ENCODE measurements at places on chromosomes 4 and X.

DNA sequence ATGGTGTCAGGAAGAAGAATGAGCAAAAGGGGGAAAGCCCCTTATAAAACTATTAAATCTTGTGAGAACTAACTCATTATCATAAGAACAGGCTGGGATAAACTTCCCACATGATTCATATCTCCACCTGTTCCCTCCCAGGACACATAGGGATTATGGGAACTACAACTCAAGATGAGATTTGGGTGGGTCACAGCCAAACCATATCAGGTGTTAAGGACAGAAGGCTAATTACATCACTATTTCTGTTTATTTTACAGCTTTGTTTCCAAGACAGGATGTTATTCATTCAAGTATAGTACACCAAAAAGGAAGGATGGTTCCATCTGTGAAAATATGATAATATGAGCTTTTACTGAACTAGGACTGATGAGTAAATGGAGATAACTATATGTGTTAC, 63.7 kb upstream of the ARSJ start:
- no peak for DNase-seq

- DNase-seq = no peak
Measured at GRCh38 chrX:78593701-78594100, 65.4 kb downstream of the RTL3 start.

DNA sequence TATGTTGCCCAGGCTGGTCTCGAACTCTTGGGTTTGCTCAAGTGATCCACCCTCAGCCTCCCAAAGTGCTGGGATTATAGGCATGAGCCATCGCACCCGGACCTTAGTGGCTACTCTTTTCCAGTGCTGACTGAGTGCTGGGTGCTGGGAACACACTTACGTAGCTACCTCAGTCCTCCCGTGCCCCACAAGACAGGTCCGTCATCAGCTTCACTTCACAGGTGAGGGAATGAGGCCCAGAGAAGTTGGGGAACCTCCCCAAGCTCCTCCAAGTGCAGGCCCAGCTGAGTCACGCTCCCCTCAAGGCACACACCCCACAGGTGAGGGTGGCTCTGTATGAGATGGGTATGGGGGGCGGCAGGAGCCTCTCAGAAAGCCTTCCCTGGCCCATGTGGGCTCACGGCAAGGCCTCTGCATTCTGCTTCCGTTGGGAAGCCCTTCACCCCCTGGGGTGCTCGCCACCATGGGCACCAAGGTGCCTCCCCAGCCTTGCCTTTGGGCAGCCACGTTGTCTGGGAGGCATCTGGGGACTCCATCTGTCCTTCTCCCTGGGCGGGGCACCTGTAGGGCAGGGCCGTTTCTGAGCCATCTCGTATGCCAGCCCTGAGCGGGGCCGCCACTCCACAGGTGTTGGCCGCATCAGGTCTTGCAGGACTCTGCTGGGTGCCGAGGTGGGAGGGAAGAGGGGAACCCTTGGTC, 28.4 kb downstream of the NSG1 start:
- no peak for DNase-seq

DNA sequence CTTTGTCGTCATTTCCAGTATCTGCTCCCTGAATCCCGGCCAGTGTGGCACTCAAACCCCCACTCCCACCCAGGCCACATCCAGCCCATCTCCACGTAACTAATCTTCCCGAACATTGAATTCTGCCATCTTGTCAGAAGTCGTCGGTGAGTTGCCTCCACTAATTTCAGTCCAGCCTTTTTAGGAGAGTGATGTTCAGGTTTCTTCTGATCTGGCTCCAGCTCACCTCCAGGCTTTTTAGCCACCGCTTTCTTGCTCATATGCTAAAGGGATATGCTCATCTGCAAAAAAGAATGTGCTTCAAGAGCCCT, 1.3 kb downstream of the TMEM165 start:
- DNase-seq = no peak

DNA sequence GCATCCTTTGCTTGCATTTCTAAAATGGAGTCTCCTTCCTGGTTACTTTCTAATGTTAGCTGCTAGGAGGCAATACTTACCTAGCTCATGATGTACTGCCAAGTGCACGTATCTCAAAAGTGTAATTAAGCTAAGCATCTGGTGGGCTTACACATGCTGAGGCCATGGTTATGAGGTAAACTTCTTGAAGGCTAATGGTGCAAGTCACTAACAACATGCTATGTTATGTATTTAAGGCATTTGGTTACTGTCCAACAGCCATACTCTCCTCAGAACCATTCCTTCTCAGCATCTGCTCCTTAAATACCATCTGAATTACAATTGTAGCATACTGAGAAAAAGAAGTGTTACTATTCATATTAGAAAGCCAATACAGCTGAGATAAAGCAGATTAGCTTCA, 318.6 kb upstream of the BMP3 start:
- DNase-seq = no peak

DNA sequence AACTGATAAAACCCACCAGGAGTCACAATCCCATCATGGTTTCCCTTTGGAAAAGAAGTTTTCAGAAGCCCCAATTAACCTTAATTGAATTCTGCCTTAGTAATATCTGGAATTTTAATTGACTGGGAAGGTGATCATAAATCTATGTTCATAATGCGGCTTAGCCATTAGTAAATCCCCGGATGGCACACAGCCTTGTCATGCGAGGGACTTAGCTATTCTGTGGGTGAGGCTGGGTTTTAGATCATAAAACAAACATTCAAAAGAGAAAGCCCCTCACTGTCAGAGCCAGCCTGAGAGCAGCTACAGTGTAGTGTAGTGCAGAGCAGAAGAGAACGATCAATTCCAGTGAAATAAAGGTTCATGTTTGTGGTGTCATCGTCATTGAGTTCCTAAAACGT, 124.0 kb upstream of the NOCT start:
- no peak for DNase-seq

- DNase-seq = no peak
Measured at GRCh38 chr4:137627739-137628460, 95.6 kb upstream of the PCDH18 start.

DNA sequence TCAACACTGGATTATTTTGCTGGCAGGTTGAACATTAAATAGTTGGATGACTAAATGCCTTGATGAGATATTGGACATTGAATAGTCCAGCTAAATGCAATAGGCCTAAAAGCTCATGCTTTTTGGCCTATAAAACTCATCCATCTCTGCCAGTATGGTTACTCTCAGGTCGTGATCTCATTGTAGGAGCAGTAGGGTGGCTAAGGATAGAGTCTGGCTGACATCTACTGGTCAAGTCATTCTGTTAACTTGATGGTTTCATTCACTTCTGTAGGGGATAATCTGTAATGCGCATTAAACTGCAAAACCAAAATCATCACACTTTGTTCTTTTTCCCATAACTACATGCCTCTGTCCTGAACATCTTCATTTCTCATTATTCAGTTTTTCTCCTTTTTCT, 227.0 kb downstream of the DKK2 start:
- no peak for DNase-seq

- no peak for DNase-seq
Measured at GRCh38 chr4:26299254-26299882, 21.4 kb upstream of the RBPJ start.

GRCh38 chr4:17317526-17317925, 194.4 kb downstream of the QDPR start:
- no peak for DNase-seq

DNA sequence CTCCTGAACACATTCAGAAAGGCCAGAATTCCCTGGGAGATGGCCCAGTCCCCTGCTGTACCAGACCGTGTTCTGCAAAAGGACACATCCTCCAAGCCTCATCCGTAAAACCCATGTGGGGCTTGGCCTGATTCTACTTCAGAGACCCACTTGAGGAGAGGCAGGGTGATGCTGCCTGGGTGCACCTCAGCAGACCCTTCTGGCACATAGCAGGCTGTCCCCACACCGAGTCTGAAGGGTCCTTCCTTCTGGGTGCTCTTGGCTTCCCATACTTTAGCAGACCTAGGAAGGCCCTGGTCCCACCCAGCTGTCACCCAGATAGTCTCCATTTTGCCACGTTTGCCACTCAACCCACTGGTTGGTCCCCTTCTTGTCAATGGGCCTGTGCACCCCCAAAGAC, 270.1 kb upstream of the AGTR2 start:
- no peak for DNase-seq

GRCh38 chrX:101347859-101348451, 587 bp downstream of the TIMM8A start:
- DNase-seq = no peak

GRCh38 chr4:116320859-116321258, 764.5 kb downstream of the TRAM1L1 start:
- DNase-seq = no peak

GRCh38 chr4:185429660-185430059, 3.9 kb upstream of the UFSP2 start:
- no peak for DNase-seq

DNA sequence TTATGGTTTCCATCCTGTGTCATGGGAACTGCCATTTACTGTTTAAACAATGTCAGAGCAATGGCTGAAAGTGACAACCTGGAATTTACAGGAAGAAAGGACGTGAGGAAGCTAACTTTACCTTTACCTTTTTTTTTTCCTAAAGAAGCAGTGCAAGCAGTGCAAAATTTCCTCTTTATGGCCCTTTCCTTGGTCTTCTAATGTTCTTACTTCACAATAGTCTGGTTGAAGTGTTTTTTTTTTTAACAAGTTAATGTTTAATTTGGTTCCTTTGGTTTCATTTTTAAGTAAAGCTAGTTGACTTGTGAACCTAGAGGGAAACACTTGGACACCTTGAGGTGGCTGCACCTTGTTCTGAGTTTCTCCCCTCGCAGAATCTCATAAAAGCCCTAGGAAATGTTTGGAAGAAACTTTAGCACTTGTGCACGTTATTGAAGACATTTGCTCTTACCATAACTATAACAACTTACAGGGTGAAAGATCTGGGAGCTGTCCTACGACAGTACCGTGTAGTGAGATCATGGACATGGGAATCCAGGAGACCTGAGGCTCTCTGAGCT, 1.8 kb downstream of the SGMS2 start:
- no peak for DNase-seq

DNA sequence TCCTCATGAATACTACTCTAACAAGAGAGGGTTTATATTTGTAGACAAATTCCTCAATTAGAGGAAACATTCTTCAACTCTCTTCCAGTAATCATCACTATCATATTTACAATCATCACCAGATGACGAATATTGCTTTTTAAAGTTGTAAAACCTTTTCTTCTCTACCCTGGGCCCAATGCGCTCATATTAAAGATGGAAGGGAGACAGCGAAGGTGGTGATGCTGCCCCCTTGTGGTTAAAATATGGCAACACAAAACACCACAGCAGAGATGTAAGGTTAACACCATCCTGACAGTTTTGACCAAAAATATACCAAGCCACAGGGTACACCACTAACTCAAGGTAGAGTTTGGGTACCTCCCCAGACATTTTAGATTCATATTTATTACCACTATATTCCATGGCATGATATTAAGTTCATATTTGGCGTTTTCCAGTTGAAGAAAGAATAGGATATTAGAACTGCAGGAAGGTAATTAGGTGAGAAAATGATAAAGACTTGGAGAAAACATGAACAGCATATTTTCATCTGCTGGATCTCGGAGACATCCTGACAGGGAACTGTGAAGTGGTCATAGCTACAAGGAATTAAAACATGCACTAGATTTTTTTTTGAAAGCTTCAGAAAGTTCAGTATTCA, 72.8 kb downstream of the SLC9A7 start:
- DNase-seq = no peak

- no peak for DNase-seq
Measured at GRCh38 chr4:82017680-82018079, 356.1 kb downstream of the HNRNPD start.

DNA sequence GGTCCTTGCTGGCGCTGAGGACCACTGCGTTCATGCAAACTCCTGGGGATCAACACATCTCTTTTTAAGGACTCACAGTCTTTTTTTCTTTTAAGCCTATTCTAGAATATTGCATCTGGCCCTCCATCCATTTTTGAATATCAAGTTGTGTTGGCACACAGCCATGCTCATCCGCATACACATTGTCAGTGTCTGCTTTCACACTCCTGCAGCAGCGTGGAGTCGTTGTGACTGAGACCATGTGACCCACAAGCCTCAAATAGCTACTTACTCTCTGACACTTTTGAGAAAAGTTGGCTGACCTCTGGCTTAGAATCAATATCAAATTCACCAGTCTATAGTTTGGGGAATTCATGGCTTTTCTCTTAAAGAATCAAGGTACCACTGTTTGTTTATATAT, 191.8 kb upstream of the S100G start:
- no peak for DNase-seq

DNA sequence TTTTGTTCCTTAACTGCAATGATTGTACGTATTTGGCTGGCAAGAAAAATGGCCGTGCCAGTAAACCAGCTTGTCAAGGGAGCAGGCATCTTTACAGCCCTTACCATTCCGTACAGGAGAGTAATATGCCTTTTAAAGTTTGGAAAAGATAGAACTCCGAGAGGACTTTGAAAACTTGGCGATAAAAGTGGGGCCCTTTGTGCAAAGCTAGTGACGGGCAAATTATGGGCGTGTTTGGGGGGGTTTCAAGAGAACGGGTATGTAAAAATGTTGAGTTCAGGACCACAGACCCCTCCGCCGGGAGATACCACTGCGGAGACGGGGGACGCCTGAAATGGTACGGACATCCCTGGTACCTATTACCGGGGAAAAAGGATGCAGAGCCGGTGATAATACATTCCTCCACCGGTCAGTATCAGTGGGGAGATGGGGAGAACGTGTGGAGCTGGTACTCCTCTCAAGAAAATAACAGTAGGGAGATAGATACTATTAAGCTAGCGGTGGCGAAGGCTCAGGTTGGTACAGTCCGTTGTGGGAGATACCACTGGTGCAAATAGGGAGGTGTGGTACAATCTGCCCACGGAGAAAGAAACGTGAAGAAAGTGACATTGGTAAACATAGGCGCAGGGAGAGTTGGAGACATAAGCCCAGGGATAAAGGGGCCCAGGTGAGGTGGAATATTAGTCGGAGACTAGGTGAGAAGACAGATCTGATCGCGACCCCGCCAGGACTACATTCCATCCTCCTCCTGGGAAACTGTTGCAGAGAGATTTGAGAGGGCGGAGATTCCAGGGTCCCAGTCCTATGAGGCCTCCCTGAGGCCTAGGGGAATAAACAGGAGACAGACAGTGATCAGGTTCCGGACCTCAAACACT, 14.5 kb downstream of the SPACA5 start:
- DNase-seq = no peak

DNA sequence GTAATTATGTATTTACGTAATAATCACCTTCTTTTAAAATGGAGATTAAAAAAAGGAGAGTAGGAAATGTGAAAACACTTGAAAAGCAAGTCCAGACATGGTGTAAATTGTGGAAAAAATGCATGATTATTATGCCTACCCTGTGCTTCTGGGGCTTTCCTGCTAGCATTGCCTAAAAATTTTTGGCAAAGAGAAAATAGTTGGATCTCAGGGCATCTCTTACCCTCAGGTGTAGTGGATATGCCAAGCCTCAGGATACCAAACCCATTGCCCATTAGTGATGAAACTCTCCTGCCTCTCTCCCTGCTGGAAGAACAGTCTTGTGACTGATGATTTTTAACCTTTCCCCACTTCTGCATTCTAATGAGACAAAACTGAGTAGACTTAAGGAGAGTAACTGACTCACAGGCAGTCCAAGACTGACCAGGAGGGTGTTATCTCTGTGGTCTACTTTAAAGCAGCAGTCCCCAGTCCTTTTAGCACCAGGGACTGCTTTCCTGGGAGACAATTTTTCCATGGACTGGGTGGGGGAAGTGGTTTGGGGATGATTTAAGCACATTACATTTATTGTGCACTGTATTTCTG, 174.6 kb downstream of the ZNF330 start:
- no peak for DNase-seq
